ENCODE measurements at places on chromosomes 7 and 10. TPM values are rescaled to one million over a fixed set of nuclear protein-coding genes. Genes with fewer than 3 reads are reported as not detected.

Gene CLCN1
- 0.01 TPM for polyA plus RNA-seq

DNA sequence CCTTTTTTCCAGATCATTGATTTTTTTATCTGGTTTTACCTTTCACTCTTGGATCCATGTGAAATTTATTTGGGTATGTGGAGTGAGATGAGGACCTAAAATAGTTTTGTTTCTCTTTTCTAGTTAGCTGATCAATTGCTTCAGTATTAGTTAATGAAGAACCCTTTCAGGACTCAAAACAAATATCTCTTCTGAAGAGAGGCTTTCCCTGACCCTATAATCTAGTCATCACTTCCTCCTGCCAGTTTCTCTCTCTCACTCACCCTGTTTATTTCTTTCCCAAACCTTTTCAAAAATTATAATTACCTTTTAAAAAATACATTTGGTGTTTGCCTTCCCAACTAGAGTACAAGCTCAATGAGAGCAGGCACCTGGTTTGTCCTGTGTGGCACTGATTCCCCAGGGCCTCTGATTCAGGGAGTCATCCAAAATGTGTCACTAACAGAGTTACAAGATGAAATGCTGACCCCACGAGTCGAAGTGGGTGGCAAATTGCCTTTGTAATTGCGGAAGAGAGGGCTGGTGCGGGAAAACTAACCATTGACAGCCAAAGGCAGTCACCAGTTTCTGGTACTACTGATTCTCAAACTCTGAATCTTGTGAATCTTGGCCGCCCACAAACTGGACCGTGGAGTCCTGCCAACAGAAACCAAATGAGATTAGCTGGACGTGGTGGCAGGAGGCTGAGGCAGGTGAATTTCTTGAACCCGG, 2.4 kb downstream of the TMEM140 start:
- no peak for DNase-seq

DNA sequence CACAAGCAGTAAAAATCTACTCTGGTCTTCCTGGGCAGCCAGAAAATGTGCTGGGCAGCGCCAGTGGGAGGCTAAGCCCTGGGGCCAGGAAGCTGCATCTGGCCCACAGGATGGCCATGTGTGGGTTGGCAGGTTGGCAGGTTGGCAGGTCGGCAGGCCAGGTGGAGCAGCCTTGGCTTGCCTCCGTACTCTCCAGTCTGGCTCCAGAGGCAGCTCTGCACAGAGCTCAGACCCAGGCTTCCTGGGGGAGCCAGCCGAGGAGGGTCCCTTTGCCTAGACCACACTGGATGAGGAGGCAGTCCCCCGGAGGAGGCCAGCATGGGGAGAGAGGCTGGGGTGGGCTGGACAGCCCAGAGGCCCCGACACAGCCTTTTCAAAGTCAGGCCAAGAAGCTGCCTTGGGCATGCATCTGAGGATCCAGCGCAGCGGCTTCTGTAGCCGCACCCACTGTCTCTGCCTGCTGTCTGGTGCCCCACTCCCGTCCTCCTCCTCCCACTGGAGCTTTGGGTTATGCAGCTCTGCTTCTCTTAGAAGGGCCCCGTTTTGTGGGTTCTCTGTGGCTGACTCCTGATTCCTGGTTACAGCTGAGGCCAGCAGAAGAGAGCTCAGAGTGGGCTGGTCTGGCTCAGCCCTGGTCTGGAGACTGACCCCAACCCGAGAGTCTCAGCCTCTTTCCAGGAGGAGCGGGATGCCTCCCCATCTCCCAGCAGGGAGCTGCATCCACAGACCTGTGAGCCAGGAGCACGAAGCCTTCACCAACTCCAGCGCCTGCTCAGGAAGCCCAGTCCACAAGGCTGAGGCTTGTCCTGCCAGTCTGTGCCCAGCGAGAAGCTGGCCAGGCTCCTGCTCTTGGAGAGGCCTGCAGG, 44.6 kb downstream of the CFAP46 start:
- DNase-seq, result no peak

GRCh38 chr10:93080350-93081046, 6.8 kb downstream of the CYP26A1 start:
- DNase-seq, result peak; percentile 29

Gene PLCE1
- not detected for polyA plus RNA-seq

- DNase-seq, result no peak
Measured at GRCh38 chr10:111885046-111885445, 298.5 kb downstream of the GPAM start.

DNA sequence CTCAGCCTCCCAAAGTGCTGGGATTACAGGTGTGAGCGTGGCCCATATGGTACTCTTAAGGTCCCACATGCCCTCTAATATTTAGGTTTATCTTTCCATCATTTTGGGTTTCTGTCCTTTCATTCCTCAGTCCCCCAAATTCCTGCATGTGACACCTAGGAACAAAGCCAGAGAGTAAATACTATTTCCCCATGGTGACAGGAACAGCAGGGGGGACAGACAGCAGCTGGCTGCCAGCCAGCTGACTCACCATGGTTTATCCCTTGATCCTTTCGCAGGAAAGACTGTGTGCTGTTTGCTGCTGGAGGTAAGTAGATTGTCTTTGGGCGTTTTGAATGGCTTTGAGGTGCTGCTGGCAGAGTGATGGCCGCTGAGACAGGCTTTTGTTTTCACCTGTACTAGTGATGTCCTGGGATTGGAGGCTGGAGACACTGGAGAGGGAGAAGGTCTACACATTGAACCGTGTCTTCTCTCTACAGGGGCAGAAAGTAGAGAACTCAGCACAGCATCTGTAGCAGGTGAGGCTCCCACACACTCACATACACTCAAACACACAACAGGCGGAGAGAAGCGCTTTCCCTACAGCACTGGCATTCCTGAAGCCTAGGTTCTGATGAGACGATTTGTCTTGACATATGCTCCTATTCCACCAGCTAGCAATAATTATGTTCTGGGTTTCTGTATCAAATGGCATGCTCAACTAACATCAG, 83.7 kb upstream of the EFCAB10 start:
- peak; percentile 89 for DNase-seq

DNA sequence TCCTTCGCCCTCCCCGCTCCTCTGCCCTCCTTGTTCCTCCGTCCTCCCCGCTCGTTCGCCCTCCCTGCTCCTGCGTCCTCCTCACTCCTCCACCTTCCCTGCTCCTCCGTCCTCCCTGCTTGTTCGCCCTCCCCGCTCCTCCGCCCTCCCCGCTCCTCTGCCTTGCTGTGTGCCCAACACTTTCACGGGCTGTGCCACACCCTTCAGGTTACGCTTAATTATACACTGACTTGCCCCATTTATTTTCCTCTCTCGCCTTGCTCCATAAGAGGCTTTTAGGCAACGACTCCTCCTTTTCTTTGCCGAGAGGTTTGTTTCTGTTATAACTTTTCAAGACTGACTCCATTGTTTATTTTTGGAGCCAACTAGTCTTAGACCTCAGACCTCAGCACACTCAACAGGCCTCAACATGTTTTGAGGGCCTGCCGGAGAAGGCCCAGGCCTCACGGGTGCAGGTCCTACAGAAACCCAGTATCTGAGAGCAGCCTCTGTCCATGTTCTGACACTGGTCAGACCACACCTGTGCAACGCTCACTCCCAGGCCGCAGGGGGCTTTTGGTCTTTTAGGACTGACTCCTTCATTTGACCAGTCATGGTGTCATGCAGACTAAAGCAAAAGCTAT, 18.2 kb upstream of the PRKAG2 start:
- DNase-seq, result no peak

GRCh38 chr7:152909683-152910544, 150.4 kb downstream of the ACTR3B start:
- DNase-seq, result peak; percentile 95

DNA sequence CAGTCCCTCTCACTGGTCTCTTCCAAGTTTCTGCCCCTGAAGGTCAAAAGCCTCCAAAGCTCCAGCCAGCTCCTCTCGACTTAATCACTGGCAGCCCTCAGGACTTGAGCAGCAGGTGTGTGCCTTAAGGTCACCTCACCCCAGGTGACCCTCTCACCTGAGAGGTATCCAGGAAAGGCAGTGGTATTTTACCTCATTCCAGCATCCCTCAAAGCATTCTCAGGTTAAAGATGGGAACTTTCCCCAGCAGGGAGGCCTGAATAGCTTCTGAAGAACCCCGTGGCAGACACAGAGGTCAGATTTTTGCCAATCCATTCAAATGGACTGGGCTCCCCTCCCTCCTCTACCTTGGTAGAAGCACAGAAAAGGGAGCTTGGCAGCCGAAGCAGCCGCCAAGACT, 148.2 kb downstream of the GFRA1 start:
- no peak for DNase-seq

GRCh38 chr10:90087197-90088023, 386.0 kb downstream of the KIF20B start:
- DNase-seq, result no peak

DNA sequence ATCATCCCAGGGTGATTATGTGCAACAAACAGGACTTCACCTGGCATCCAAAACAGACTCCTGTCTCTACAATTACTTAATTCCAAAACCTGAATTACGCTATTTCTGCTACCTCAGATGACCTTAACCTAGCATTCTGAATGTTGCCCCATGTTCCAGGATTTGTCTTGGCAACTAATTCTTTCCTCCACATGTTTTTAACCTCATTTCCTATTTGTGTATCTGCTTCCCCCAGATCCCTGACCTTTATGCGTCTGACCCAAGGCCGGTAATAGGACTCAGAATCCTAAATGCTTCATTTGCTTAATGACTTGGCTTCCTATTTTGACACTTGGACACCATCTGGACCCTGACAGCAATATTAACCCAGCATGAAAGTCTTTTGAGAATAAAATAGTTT, 8.7 kb upstream of the ING3 start:
- no peak for DNase-seq

Gene OR2A14
- not detected for polyA plus RNA-seq

Gene LFNG
- polyA plus RNA-seq, result 1.6 TPM

Gene RHEB
- polyA plus RNA-seq, result 55.0 TPM

DNA sequence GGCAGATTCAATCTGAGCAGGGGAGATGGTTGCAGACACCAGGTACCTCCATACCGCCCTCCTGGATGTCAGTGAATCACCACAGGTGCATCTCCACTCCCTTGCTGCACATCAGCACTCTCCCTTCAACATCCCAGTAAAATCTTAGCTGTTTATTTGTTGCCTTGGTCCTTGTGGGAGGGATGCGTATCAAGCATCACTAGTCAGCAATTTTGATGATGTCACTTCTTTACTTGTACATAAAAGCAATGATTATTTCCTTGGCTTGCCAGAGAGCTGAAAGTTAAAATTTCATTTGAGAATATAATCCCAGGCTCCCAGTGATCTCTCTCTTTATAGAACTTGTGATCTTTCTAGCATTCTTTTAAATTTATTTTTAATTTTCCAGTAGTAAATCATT, 49.5 kb downstream of the TMEM168 start:
- DNase-seq, result no peak

DNA sequence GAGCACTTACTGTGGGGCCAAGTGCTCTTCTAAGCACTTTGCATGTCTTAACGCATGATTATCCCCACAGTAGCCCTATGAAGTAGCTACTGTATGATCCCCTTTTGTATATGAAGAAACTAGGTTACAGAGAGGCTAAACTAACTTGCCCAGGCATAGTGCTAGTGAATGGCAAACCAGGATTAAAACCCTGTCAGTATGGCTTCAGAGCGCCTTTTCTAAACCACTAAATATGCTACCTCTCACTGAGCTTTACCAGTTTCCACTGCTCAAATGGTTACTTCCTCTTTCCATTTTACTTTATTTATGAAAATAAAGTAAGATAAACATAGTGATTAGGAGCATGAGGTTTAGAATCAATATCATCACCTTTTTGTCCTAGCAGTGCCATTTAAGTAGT, 73.6 kb downstream of the PODXL start:
- DNase-seq, result no peak

Gene CUBN
- 0.32 TPM for polyA plus RNA-seq

GRCh38 chr10:48496105-48496830, 108.6 kb downstream of the ARHGAP22 start:
- no peak for DNase-seq

DNA sequence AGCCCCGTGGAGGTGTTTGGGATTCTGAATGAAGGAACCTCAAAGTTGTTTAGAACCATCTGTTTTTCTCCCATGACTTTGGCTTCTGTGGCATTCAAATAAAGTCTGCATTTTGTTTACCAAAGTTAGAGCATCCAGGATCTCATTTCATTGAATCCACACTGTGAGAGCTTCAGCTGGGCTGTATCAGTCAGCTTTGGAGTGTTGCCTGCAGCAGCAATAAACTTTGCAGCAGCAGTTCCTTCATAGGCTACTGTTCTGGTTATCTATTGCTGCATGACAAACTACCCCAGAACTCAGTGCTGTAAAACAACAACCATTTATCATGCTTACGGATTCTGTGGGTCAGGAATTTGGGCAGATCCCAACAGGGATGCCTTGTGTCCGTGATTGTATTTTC, 1575.2 kb upstream of the LRRTM3 start:
- no peak for DNase-seq

Gene HMX2
- polyA plus RNA-seq, result not detected

GRCh38 chr10:99709480-99710229, 22.3 kb downstream of the COX15 start:
- no peak for DNase-seq

DNA sequence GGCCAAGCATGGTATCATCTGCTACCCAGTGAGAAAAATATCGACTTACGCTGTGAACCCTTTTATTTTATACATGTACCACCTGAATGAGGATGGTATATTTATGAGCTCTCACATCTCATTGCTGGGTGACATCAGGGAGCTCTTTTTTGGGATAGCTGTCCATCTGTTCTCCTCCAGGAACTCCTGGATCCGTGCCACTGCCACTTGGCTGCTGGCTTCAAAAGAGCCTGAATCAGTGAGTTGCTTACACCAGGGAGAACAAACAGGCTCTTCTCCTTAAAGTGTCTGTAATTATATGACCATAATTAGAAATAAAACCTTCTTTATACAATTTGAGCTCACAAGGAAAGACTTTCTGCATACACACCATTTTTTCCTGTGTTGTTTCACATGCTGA, 106.2 kb downstream of the KAT6B start:
- no peak for DNase-seq

Gene CYP3A4
- polyA plus RNA-seq, result 0.24 TPM

Gene ATRNL1
- 0.01 TPM for polyA plus RNA-seq

DNA sequence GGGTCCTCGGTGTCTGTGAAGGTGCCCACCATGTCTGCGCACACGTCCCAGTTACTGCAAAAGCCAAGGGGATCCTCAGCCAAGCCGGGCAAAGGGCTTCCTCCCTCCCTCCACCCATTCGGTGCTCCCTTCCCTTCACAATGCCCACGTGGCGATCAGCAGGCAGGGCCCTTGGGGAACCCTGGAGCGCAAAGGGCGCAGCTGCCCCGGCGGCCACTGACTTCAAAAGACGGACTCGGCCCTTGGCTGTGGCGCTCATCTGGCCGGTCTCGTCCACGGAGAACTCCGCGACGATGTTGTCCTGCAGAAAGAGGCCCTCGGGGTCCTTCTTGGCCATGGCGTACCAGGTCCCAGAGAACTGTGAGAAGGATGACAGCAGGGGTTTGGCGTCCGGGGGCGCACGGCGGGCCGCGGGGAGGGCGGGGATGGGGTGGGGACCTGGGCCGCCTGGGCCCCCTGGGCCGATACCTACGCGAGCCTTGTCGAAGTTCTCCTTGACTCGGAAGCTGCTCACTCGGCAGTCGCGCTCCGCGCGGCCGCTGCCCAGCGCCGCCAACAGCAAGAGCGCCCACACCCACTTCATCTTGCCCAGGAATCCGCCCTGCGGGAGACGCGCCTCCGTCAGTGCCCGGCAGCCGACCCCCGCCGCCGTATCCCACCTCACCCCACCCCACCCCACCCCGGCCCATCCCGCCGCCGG, 439 bp downstream of the RBP4 start:
- no peak for DNase-seq

Data from HepG2 (cell line).